Stimulated activated CD4-positive, alpha-beta T cell treated with anti-CD3 and anti-CD28 coated beads, Interleukin-1b, Interleukin-23, amount 100 ng/mL, for 1 hour (primary cell): ENCODE measurements at places on chromosomes 6 and 20.

- no peak for DNase-seq
These were observed 215.2 kb downstream of the LMBRD1 start for GRCh38 chr6:69581581-69581980.

GRCh38 chr6:144406796-144407195 is 121.7 kb downstream of the UTRN start:
- DNase-seq = no peak

DNA sequence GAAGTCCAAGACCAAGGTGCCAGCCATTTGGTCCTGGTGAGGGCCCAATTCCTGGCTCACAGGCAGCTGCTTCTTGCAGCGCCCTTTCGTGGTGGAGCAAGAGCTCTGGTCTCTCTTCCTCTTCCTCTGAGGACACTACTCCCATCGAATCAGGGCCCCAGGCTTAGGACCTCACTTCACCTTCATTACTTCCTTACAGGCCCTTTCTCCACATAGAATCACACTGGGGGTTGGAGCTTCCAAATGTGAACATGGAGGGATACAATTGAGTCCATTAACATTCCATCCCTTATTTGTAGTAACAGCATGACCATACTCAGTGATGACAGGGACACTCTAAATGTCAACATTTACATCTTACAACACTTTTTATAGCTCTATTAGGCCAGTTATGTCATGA is 2.3 kb downstream of the RAMACL start:
- no peak for DNase-seq

GRCh38 chr6:44039191-44039719 is 88.0 kb downstream of the MRPL14 start:
- no peak for DNase-seq

GRCh38 chr20:48657426-48658197 is 170.2 kb downstream of the PREX1 start:
- peak; percentile 23 for DNase-seq
